ENCODE measurements at places on chromosomes 1 and 21. TPM values are rescaled to one million over a fixed set of nuclear protein-coding genes. Genes with fewer than 3 reads are reported as not detected.

The SYT11 gene
- 29.9 TPM for total RNA-seq

The PIAS3 gene
- total RNA-seq, result 9.4 TPM

The HENMT1 gene
- 1.8 TPM for total RNA-seq

The VWA5B1 gene
- total RNA-seq, result not detected

The CNKSR1 gene
- not detected for total RNA-seq
